ENCODE measurements at places on chromosomes 3 and 15. TPM values are rescaled to one million over a fixed set of nuclear protein-coding genes. Genes with fewer than 3 reads are reported as not detected.

NTRK3 gene
- total RNA-seq: 21.1 TPM

FMN1 gene
- 0.36 TPM for total RNA-seq

VPS13C gene
- total RNA-seq: 12.0 TPM

EIF4E3 gene
- 2.6 TPM for total RNA-seq

OIP5 gene
- 14.3 TPM for total RNA-seq

LXN gene
- 81.7 TPM for total RNA-seq

Data from A549 treated with DMSO at 1 μM for 4 hours (cell line).